ENCODE measurements at places on chromosomes 2 and 18.

- DNase-seq: no peak
Measured at GRCh38 chr2:119527999-119528398, 3.7 kb upstream of the SCTR start.

DNA sequence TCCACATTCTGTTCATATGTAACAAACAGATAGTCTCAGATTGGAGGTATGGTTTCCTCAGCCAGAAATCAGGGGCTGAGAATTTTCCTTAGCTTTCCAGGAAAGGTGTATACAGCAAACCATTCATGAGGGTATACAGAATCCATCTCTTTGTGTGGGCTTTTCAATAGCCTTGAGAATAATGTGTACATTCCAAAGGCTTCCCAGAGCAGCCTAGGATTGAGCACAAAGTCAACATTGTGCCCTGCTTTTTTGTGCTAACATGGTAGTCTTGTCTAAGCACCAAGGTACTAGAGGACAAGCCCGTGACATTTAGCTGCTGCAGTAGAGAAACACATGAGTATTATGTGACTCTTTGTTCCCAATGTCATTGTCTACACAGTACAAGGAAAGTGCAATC lies 322.1 kb upstream of the TANK start:
- DNase-seq: no peak

GRCh38 chr2:122643725-122644329 lies 888.4 kb downstream of the TSN start:
- DNase-seq: no peak

DNA sequence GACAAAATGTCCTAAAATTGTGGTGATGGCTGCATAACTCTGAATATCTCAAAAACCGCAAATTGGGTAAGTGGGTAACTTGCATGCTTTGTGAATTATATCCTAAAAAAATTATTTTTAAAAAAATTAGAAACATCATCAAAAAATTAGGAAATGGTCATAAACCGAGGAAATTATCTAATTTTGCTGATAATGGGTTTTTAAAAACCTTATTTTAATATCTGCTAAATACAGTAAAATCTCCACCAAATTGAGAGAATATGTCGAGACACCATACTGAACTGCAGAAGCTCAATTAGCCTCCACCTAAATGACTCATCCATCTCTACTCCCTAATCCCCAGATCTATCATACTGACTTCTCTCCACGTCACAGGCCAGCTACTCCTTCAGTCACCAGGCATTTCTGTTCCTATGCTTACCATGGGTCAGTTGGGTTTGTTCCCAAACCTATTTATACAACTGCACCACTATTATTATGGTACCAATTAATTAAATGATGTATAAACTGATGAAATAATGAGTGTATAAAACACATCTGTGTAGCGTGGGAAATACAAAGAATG lies 36.1 kb downstream of the SPIRE1 start:
- no peak for DNase-seq

DNA sequence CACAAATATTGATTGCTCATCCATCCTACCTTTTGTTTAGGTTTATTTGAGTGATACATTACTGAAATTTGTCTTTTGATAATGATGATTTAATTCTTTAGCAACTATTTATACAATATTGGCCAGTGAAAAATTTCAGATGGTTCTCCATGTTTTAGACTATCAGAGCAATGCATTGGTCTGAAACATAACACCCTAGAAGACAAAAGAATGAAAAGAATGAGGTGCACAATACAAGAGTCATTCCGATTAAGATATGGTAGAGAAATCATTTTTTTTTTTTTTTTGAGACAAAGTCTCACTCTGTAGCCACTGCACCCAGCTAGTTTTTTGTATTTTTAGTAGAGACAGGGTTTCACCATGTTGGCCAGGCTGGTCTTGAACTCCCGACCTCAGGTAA lies 197.4 kb upstream of the FAM98A start:
- DNase-seq: no peak

GRCh38 chr2:113134717-113135116 lies 7.3 kb downstream of the IL1RN start:
- DNase-seq: no peak

GRCh38 chr2:50820176-50820575 lies 211.8 kb downstream of the NRXN1 start:
- no peak for DNase-seq

DNA sequence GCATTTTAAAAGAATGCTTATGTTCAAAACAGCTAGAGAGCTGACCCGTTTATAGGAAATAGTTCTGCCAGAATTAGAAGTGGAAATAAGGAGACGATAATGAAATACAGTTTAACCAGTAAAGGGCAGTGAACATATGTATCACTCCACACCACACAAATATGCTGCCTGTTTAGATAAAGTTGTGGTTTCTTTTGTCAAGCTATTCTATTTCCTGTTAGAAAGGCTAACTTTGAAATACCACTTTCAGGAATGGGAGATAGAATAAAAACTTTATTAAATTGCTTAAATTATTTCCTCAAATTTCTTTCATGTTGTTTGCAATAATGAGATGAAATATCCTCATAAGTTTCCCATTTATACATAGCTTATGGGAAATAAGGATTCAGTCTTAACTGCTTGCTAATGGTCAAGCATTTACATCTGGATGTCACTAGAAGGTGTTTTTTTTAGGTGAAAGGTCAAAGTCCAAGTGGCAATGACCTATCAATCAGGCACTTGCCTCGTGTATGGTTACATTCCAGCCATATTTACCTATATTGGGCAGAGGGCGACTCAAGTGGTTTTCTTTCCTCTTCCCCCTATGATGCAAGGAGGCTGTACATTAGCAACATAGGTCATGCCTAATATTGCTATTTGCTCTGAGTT lies 148.9 kb downstream of the ZEB2 start:
- DNase-seq: no peak

DNA sequence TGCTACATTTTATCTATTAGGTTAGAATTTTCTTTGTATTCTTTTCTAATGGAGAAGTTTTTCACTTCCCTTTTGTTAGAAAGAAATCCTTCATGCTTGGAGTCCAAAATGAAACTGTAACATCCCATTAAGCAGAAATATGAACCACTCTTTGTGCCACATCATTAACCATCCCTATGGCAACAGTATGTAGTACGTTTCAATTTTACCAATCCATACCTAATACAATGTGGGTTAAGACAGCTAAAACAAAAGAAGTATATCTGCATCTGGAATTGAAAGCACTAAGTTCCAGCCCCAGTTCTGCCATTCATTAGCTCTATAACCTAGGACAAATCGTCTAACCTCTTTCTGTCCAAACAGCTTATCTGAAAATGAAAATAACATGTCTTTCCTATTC lies 409.2 kb upstream of the SPHKAP start:
- DNase-seq: no peak

- no peak for DNase-seq
Measured at GRCh38 chr2:27241761-27242613, 20.9 kb downstream of the SLC30A3 start.

DNA sequence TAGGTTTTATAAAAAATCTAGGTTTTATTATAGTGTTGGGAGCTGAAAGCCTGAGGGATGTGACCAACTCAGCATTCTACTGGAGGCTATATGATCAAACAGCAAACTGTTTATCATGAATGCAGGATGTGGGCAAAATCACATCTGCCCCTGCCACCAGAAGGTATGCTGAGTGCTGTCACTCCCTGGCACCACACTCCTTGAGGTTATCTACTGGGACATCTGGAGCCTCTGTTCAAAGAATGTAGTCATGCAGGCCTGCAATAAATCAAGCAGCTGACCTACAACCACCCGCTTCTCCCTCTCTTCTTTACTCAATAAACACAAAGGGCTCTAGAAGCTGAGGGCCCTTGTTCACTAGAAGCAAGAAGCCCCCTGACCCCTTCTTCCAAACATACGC lies 328.4 kb upstream of the DDX18 start:
- no peak for DNase-seq

- DNase-seq: no peak
Measured at GRCh38 chr18:70246061-70246466, 40.6 kb upstream of the RTTN start.

DNA sequence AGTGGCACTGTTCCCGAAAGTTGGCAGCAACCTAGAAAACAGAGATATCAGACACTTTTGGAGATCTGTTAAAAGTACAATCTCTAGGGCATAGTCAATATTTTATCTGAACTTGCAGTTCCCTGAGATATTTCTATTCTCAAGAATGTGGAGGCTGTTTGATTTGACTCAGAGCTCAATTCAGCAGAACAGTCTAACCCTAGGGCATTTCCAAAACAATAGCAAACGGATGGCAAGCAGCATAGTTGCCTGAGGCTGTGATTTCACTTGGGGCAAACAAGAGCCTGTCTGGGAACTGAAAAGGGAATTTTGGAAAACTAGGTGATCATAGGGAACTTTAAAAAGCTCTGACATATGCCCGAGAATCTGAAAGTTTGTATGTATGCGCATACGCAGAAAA lies 772.8 kb upstream of the LRRTM1 start:
- DNase-seq: no peak

GRCh38 chr2:104344985-104345384 lies 508.9 kb upstream of the POU3F3 start:
- DNase-seq: no peak

DNA sequence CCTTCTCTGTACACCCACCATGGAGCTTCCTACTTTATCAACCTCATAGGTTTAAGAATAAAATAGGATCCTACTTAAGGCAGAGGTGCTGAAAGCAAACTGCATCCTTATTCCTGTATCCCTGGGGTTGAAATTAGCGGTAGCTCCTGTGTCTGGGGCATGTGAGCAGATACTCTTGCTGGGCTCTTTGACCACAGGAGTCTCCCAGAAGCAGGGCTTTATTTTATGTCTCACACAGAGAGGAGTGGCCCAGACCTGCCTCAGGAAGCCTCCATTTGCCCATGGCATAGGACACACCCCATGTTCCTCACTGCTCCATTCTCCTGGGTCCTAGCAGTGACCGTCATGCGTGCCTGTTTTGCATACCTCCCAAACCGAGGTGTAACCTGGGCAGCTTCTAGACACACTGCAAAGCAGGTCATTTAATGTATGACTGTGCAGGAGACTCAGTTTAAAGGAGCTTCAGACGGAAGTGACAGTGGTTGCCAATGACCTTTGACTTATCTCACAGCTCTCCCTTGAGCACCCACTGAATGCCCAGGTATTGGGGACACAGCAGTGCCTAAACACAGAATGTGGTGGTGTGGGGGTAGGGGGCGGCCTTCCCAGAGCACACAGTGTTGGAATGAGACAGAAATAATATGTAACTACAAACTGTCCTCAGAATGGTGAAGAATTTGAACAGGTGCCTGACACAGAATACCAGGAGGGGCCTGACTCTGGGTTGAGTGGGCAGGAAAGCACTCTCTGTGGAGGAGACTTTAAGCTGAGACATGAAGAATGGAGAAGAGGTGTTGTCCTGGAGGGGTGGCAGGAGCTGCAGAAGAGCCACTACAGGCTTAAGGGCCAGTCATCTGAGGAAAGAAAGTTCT lies 3.7 kb downstream of the TMEM37 start:
- DNase-seq: no peak

DNA sequence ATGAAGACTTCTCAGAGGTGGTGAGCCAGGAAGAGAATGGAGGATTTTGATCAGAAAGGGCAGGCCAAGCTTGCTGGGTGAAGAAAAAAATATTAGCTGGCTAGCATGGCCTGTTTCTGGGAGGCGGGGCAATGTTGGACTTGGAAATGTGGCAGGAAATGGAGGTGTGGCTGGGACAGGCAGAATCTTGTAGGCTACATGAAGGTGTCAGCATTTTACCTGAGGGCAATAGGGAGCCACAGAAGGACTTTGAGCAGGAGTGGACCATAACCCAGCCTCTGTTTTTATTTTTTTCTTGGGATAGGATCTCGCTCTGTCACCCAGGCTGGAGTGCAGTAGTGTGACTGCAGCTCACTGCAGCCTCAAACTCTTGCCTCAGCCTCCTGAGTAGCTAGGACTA lies 31.7 kb downstream of the EMX1 start:
- DNase-seq: no peak

GRCh38 chr2:26193578-26194231 lies 20.8 kb downstream of the GAREM2 start:
- DNase-seq: no peak

DNA sequence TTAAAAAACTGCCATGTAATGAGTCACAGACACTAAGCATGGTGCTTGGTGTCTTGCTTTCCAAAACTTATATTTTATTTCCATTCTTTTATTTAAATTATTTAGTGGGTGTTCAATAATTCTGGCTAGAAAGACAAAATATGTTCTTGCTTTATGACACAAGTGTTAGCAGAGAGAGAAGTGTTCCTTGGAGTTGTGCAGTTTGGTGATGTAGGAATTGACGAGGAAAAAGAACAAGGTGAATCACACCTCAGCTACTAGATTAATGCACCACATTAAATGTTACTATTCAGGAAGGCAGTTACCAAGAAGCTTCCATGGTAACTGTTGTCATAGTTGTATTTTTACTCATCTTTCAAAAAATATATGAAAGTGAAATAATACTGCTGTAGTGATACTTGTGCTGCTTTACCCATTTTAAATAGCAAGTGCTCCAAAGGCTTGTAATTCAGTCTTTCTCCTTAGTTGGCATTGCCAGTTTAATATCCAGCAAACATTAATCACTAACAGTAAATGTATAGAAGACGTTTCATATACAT lies 28.3 kb downstream of the ADAM23 start:
- no peak for DNase-seq

DNA sequence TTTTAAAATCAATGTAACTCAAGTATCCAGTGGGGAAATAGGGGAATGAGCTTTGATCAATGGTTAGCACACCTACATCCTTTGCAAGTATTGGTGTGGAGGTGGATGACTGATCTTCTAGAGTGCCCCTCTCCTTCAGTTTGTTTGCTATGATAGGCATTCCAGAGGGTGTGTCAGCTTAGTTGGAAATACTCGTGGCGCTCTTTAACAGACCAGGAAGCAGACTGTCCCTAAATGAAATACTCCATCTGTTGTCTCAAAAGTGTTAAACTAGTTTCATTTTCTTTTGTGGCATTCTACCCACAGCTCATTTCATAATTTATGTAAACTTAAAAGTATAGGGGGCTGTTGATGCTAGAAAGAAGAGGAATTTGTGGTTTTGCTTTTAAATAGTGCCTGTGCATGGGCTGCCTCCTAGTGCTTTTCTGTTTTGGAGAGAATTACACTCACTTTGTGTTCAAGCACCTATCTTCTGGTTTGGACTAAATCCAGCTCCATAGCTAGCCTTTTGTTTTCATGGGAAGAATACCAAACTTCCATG lies 66.2 kb downstream of the STAT1 start:
- no peak for DNase-seq

DNA sequence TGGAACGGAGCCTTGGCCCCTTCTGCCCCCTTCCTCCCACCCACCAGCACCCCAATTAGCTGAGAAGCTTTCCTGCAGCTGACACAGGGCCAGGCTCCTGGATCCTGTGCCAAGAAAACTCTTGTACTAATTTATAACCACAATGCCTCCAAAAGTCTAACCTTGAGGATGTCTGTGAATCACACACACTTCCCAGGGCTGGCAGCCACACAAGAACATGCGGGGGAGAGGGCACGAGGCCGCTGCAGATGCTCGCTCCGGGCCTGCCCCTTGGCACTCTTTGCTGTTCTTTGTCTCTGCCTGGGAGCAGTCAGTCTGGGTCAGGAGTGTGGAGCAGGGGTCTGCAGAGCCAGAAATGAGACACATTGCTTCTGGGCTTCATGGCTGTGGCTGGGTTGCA lies 62.7 kb upstream of the KIF5C start:
- DNase-seq: no peak

- no peak for DNase-seq
Measured at GRCh38 chr2:61898810-61899209, 6.7 kb upstream of the COMMD1 start.

GRCh38 chr2:239303711-239304532 lies 96.9 kb downstream of the HDAC4 start:
- peak; percentile 34 for DNase-seq

GRCh38 chr2:145593991-145594614 lies 1074.2 kb upstream of the ZEB2 start:
- DNase-seq: no peak

- no peak for DNase-seq
Measured at GRCh38 chr2:103459283-103459682, 697.5 kb downstream of the TMEM182 start.
